ENCODE measurements at places on chromosomes 3 and 15. TPM values are rescaled to one million over a fixed set of nuclear protein-coding genes. Genes with fewer than 3 reads are reported as not detected.

DNA sequence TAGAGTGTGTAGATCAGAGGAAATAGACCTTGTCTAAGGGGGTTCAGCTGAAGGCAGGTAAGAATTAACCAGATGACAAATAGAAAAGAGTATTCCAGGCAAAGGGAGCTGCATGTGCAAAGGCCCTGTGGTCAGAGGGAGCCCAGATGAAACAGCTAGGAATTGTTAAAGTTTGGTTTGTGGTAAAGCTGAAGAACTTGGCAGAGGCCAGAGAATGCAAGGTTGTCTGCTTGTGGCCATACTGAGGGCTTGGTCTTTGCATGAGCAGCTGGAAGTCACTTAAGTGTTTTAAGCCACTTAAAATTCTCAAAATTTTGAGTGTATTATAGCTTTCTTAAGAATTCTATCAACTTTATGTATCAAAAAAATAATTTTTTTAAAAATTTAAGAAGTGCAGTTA is 116.5 kb downstream of the NEK10 start:
- no peak overlapping the region for H3K27ac ChIP-seq
- H3K36me3 ChIP-seq, result no peaks in the 10 kb centered on the region
- H3K4me3 ChIP-seq, result no peak overlapping the region
- DNase-seq, result no peak
- no peaks in the 10 kb centered on the region for H3K27me3 ChIP-seq

ARPP19 gene
- 201 TPM for total RNA-seq

DNA sequence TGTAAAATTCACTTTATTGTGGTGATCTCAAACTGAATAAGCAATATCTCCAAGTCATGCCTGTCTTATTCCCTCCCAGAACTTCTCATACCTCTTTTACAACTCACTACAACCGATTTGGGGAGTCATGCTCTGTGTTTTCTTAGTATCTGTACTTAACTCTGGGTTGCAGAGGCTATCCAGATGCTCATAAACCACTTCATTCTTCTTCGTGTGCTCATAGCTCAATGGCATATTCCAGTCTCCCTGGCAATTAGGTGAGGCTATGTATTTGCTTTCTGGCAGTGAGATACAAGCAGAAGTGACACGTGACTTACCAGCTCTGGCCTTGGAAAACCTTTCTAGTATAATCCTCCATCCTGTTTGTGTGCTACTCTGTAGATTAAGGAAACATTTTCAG is 360.9 kb downstream of the ZNF385D start:
- H3K4me3 ChIP-seq, result no peak overlapping the region
- no peaks in the 10 kb centered on the region for H3K27me3 ChIP-seq
- peaks cover 4% of the 10 kb centered on the region for H3K4me1 ChIP-seq
- no peak for DNase-seq

ATP13A4 gene
- total RNA-seq, result 0.17 TPM

ZBBX gene
- not detected for total RNA-seq

GUCA1C gene
- total RNA-seq, result not detected

ZNF80 gene
- not detected for total RNA-seq

- no peak for DNase-seq
- H3K27ac ChIP-seq, result no peak overlapping the region
- H3K4me3 ChIP-seq, result no peak overlapping the region
- no peaks in the 10 kb centered on the region for H3K36me3 ChIP-seq
- H3K4me1 ChIP-seq, result peaks cover 58% of the 10 kb centered on the region
- H3K27me3 ChIP-seq, result no peaks in the 10 kb centered on the region
Observed at GRCh38 chr3:188537606-188538005, 383.6 kb downstream of the LPP start.

CPOX gene
- total RNA-seq, result 21.4 TPM

DNA sequence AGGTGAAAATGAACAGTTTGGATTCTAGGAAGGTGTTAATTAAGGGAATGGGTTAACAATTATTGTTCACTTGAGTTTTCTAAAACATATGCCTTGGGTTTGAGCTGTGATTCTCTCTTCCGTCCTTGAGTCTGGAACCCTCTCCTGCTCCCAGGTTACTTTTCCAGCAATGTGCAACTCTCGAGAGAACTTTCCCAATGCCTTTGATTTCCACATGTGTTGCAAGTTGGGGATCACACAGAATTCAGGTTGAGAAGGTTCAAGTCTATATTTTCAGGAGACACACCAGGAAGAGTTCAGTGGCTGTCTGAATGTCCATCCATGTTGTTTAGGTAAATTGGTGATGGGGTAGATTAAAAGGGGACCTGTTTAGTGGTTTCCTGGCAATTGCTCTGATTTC is 48.7 kb downstream of the TNFAIP8L3 start:
- H3K36me3 ChIP-seq, result no peaks in the 10 kb centered on the region
- no peak overlapping the region for H3K4me3 ChIP-seq
- DNase-seq, result no peak
- no peaks in the 10 kb centered on the region for H3K27me3 ChIP-seq
- H3K27ac ChIP-seq, result no peak overlapping the region
- H3K4me1 ChIP-seq, result peaks cover 50% of the 10 kb centered on the region

GRCh38 chr3:42140665-42141203 is 49.6 kb downstream of the TRAK1 start:
- H3K36me3 ChIP-seq, result no peaks in the 10 kb centered on the region
- H3K27me3 ChIP-seq, result no peaks in the 10 kb centered on the region
- no peak for DNase-seq
- peaks cover 25% of the 10 kb centered on the region for H3K4me1 ChIP-seq
- H3K4me3 ChIP-seq, result no peak overlapping the region

GRCh38 chr3:95899911-95900310 is 914.5 kb upstream of the EPHA6 start:
- no peak overlapping the region for H3K4me3 ChIP-seq
- no peak overlapping the region for H3K27ac ChIP-seq

- no peaks in the 10 kb centered on the region for H3K4me1 ChIP-seq
- DNase-seq, result no peak
- H3K27me3 ChIP-seq, result peaks cover 4% of the 10 kb centered on the region
- H3K36me3 ChIP-seq, result no peaks in the 10 kb centered on the region
Observed at GRCh38 chr3:182259579-182259978, 533.7 kb upstream of the ATP11B start.

- H3K27ac ChIP-seq, result no peak overlapping the region
- H3K4me1 ChIP-seq, result no peaks in the 10 kb centered on the region
- H3K4me3 ChIP-seq, result no peak overlapping the region
- DNase-seq, result no peak
Observed at GRCh38 chr15:83248151-83249029, 36.1 kb downstream of the BNC1 start.

PPIB gene
- total RNA-seq, result 227 TPM

GRCh38 chr3:146203776-146204175 is 42.8 kb upstream of the PLOD2 start:
- H3K27ac ChIP-seq, result no peak overlapping the region
- H3K4me3 ChIP-seq, result no peak overlapping the region
- DNase-seq, result no peak
- H3K36me3 ChIP-seq, result peaks cover 12% of the 10 kb centered on the region
- H3K4me1 ChIP-seq, result no peaks in the 10 kb centered on the region
- H3K27me3 ChIP-seq, result no peaks in the 10 kb centered on the region

- no peak for DNase-seq
- peaks cover 24% of the 10 kb centered on the region for H3K27me3 ChIP-seq
- peak overlapping the region; percentile 6 for H3K27ac ChIP-seq
- peaks cover 19% of the 10 kb centered on the region for H3K4me1 ChIP-seq
- H3K36me3 ChIP-seq, result no peaks in the 10 kb centered on the region
- no peak overlapping the region for H3K4me3 ChIP-seq
Observed at GRCh38 chr15:90650117-90650955, 66.8 kb upstream of the BLM start.

CDCP1 gene
- total RNA-seq, result 6.4 TPM

DNA sequence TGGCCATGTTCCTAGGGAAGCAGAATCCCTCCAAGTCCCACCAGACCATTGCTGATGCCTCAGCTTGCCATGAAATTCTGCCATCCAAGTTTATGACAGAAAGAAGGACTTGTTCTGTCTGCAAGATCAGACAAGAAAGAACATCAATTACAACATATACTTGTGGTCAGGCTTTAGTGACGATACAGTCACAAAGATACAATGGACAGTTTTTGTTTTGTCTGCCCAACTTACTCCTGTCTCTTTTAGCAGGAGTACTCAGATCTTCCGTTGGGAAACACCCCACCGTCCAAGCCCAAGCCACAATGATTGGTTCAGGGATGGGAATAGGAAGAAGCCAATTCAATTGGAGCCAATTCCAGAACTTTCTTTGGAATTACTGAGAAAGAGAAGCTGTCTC is 15.7 kb downstream of the KLHL6 start:
- no peaks in the 10 kb centered on the region for H3K4me1 ChIP-seq
- no peak overlapping the region for H3K27ac ChIP-seq
- no peak overlapping the region for H3K4me3 ChIP-seq
- DNase-seq, result no peak
- H3K27me3 ChIP-seq, result peaks cover 4% of the 10 kb centered on the region
- H3K36me3 ChIP-seq, result no peaks in the 10 kb centered on the region

GRCh38 chr3:149437710-149438109 is 36.8 kb upstream of the TM4SF4 start:
- no peaks in the 10 kb centered on the region for H3K27me3 ChIP-seq
- no peaks in the 10 kb centered on the region for H3K36me3 ChIP-seq
- no peak for DNase-seq
- H3K27ac ChIP-seq, result no peak overlapping the region
- no peak overlapping the region for H3K4me3 ChIP-seq

AGBL1 gene
- not detected for total RNA-seq

CACNA1D gene
- total RNA-seq, result 0.99 TPM

DNA sequence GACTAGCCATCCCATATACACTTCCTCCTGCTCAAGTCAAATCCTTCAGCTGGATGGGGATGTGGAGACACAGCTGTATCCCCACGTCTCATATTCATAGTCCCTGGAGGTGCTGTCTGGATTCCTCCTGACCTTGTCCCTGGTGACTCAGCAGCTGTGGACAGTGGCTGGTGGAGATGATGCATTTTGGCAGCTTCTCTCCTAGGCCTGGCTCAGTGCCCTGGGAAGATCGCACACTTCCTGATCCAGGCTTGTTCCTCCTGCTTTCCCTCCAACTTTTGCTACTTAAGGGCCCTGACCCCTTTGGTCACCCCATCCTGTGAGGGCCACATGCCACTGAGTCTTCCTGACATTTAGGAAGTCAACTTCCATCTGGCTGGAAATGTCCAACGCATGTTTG is 44.4 kb downstream of the ADAMTSL3 start:
- no peaks in the 10 kb centered on the region for H3K27me3 ChIP-seq
- H3K4me3 ChIP-seq, result no peak overlapping the region
- no peaks in the 10 kb centered on the region for H3K36me3 ChIP-seq
- no peak overlapping the region for H3K27ac ChIP-seq
- peak; percentile 91 for DNase-seq

GRCh38 chr3:58989163-58989562 is 60.7 kb downstream of the CFAP20DC start:
- H3K4me3 ChIP-seq, result no peak overlapping the region
- no peaks in the 10 kb centered on the region for H3K36me3 ChIP-seq
- no peak overlapping the region for H3K27ac ChIP-seq
- H3K27me3 ChIP-seq, result no peaks in the 10 kb centered on the region
- DNase-seq, result no peak

WDR82 gene
- total RNA-seq, result 62.6 TPM

SH2D7 gene
- total RNA-seq, result not detected

DNA sequence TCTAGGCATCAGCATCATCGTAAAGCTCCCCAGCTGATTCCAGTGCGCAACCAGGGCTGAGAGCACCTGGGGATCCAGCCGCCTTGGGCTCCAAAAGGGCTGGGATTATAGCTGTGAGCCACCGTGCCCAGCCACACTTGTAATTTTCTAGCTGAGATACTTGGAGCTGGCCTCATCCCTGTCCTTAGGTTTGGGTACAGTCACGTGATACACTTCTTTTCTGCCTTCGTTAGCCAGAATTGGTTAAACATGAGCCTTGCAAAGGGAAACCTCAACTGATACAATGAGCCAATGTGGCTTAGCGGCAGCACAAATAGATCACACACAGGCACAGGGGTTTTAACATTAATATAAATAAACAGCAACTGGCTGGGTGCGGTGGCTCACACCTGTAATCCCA is 69.8 kb upstream of the GCNT3 start:
- no peak overlapping the region for H3K4me3 ChIP-seq
- no peaks in the 10 kb centered on the region for H3K4me1 ChIP-seq
- H3K36me3 ChIP-seq, result no peaks in the 10 kb centered on the region
- no peak overlapping the region for H3K27ac ChIP-seq

GRCh38 chr3:46845397-46845859 is 17.8 kb downstream of the MYL3 start:
- H3K36me3 ChIP-seq, result no peaks in the 10 kb centered on the region
- no peak for DNase-seq
- no peaks in the 10 kb centered on the region for H3K27me3 ChIP-seq
- peak overlapping the region; percentile 59 for H3K4me3 ChIP-seq
- H3K27ac ChIP-seq, result peak overlapping the region; percentile 82

CDHR4 gene
- total RNA-seq, result not detected
